ENCODE measurements at places on chromosomes 12 and 14.

GRCh38 chr12:51926718-51927117 lies 19.4 kb downstream of the ACVRL1 start:
- no peak for DNase-seq

DNA sequence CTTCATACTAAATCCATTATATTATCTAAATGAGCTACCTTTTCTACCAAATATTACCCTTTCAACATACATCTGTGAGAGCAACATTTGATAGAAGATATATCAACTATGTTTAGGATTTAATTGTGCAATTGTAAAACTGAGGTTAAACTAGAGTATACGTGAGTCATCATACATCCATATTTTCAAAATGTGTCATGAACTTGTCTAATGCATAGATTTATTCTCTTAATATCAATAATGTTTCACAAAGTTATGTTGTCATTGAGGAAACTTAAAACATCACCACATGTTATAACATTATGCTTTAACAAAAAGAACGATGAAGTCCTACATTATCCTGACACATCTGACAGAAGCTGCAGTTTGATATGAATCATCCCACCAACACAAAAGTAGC lies 645.5 kb upstream of the NOVA1 start:
- no peak for DNase-seq

DNA sequence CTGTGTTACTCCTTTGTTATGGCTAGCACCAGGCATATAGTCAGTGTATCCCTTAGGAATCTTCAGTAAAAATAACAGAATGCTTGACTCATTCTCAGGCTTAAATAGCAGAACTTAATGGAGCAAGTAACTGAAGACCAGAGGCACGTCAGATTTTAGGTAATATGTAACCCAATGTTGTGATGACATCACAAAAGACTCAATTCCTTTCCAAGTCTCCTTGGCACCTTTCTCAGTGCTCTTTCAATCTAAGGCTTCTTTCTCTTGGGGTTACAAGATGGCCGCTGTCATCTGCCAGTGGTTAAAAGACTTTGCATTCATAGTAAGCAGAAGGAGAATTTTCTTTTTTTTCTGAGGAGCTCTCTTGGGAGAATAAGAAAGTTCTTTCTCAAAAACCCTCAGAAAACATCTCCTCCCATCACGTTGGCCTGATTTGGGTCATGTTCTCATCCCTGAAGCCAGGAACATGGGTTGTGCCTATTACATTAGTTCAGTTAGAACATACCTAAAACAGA lies 33.4 kb upstream of the DCN start:
- DNase-seq, result no peak

GRCh38 chr12:75525263-75525662 lies 13.9 kb upstream of the KRR1 start:
- DNase-seq, result no peak

GRCh38 chr12:10226086-10226485 lies 13.4 kb downstream of the GABARAPL1 start:
- DNase-seq, result no peak

GRCh38 chr12:29783773-29784666 lies at the start of gene TMTC1:
Gene TMTC1 (minus strand): TSS chr12:29783942. CDS start chr12:29783751, 191 bp downstream.
- no peak for DNase-seq

DNA sequence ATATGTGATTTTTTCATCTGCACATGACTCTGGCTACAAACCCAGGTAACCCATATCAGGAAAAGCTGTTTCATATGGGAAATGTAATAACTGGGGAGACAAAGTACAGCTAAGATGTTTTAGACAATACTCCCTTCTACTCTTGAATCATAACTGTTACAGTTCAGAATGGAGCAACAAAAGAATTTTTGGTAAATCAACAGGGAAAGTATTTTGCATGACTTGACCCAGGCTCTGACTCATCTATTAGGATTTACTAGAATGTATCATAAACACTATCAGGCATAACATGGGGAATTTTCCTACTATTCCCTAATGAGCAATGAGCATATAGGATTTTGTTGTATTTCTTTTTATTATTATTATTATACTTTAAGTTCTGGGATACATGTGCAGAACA lies 553.0 kb downstream of the SLC16A7 start:
- DNase-seq, result no peak

DNA sequence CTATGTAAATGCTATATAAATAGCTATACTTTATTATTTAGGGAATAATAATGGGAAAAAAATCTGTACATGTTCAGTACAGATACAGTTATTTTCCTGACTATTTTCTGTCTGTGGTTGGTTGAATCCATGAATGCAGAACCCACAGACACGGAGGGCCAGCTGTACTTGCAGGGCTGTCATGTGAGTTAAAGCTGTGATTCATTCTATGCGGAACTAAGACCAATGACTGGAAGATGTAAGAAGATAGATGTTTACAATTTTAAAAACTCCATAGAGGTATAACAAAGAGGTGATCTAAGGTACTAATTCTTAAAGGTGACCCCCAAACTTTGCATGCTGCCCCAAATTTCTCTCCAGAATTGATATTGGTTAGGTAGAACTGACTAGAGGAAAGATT lies 14.6 kb downstream of the PCNX4 start:
- DNase-seq, result no peak

DNA sequence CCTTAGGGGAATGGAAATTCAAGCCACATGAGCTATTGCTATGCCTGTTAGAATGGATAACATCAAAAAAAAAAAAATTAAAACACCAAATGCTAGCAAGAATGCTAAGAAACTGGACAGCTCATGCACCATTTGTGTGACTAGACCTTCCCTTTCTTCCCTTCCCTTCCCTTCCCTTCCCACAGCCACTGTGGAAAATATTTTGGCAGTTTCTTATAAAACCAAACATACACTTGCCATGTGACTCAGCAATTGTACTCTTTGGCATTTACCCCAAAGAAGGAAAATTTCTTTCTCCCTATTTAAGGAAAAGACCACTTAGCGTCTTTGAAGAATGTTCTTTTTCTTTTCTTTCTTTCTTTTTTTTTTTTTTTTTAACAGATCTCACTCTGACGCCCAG lies 49.1 kb upstream of the FKBP4 start:
- no peak for DNase-seq

DNA sequence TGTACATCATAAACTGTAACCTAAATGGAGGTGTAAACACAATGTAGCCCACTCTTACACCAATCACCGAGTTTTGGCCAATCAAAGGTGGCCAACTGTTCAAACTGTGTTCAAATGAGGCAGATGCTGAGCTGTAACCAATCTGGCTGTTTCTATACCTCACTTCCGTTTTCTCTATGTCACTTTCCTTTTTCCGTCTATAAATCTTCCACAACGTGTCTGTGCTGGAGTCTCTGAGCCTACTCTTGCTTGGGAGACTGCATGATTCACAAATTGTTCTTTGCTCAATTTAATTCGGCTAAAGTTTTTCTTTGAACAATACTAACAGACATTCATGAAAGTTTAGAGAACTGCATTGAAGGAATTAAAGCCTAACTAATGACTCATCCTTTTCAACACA lies 547.1 kb upstream of the USP15 start:
- no peak for DNase-seq

- DNase-seq, result no peak
These were observed 299.0 kb downstream of the TTC6 start for GRCh38 chr14:37894463-37894862.

DNA sequence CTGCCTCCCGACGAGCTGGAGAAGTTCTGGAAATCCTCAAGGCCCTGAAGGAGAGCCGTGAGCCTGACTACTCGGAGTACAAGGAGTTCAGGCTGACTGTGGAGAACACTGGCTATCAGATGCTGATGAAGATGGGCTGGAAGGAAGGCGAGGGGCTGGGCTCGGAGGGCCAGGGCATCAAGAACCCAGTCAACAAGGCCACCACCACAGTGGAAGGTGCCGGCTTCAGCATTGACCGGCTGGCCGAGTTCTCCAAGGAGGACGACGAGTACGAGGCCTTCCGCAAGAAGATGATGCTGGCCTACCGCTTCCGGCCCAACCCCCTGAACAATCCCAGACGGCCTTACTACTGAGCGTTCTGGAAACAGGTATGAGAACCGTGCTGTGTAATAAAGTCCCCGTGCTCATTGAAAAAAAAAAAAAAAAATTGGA lies 366.1 kb upstream of the ATXN7L3B start:
- no peak for DNase-seq

GRCh38 chr12:20183563-20183962 lies 184.8 kb upstream of the PDE3A start:
- DNase-seq, result no peak

GRCh38 chr12:32535288-32535999 lies 136.1 kb downstream of the FGD4 start:
- DNase-seq, result no peak

DNA sequence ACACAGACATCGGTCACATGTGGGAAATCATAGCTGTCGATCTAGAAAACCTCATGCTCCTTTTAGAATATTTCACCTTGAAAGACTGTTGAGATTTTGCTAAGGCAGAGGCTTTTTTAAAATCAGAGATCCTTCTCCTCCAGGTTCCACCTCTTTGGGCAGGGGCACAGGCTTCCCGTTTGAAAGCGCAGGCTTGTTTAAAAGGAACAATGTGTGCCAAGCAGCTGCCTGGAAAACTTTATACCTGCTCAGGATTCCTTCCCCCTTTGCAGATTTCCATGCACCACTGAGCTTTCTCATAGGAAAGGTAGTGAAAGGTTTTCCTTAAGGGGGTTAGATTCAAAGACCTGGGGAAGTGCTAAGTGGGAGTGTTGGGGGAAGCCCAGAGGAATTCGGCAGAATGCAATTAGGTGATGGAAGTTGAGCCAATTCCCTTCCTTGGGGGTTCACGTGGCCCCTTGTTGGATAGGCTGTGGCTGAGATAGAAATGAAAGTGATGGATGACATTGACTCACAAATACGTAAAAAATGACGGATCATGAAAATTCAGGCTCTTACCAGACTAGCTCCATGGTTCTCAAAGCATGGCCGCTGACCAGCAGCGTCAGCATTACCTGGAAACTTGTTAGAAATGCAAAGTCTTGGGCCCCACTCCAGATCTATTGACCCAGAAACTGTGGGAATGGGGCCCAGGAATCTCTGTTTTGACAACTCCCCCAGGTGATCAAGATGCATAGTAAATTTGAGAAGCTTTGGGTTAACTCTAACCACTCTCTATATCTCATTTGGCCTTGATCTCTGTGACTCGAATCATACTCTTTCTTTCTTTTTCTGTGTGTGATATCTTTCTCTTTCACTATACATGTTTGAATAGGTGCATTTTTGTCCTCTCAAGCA lies 281.4 kb upstream of the FKBP4 start:
- DNase-seq, result no peak

- DNase-seq, result no peak
These were observed 47.5 kb downstream of the EIF2S3B start for GRCh38 chr12:10553148-10553547.

DNA sequence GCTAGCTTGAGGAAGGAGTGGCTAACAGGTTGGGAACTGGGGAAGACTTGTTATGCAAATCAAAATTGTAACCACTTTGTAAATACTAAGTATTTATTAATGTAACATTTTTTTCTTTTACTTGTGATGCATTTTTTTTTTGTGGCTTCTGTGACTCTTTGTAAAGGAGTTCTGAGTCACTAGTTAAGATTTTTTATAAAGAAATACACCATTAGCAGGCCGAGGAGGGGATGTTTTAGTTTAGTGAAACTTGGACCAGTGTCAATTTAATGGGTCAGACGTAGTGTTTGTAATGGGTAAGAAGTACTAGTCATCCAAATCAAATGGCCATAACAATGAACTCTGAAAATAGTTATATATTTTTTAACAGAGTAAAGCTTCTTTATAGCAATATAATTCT lies 43.1 kb downstream of the AKAP6 start:
- no peak for DNase-seq

GRCh38 chr12:76942267-76942666 lies 63.4 kb upstream of the CSRP2 start:
- no peak for DNase-seq

GRCh38 chr14:81289516-81289915 lies 68.8 kb upstream of the GTF2A1 start:
- no peak for DNase-seq

DNA sequence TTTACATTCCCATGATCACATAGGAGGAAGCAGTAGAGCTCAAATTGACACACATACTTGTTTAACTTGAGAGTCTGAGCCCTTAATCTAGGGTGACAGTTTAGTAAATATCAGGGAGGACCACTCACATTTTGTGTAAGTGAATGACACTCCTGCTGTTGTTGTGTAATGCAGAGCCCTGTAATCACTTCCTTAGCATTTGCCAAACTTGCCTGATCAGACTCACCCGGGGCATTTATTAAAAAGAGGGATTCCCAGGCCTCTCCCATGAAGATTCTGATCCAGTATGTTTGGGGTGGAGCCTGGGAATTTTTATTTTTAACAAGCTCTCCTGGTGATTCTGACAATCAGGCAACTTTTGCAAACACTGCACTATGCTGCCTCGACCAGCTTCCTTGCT lies 119.6 kb downstream of the NUAK1 start:
- no peak for DNase-seq

- DNase-seq, result no peak
These were observed 209.6 kb upstream of the KRR1 start for GRCh38 chr12:75720812-75721641.

DNA sequence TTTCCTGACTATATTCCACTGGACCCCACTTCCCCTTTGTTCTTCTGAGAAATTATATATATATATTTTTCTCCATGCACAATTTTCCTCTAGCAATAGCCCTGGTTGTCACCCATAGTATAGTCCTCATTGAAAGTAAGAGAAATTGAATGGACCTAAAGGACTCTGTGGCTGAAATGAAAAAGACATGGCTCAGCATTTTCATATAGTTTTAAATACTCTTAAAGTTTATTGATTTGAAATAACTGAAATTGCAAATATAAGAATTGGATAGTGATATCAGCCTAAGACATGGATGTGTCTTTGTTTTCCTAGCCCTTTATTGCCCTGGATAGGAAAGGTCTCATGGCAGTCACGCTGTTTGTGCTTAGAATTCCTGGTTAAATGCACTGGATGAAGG lies 113.8 kb downstream of the ANO6 start:
- DNase-seq, result no peak

DNA sequence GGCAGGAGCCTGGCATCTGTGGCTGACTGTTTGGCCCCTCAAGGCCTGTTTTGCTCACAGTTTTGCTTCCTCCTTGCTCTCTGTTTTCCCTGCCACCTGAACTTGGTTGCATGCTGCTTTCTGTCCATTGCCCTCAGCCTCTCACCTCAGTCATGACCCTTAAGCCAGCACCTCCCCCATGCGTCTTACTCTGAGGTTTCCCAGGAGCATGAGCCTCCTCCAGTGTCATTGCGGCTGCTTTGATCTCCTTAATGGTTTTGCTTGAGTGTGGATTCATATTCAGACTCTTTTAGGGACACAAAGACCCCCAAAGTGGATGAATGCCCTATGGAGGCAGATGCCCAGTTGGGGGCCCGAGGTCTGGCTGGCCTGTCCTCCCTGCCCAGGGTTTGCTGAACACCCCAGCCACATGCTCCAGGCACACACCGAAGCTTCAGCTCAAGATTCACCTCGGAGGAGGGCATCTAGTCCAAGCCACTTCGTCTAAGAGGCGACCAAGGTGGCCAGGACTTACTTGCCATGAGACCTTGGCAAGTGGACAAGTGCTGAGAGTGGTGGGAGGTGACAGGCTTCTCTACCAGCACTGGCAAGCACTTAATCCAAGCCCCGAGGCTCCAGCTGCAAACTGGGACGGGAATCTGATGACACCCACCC lies 95.4 kb upstream of the DIO3 start:
- DNase-seq, result no peak
